ENCODE measurements at places on chromosomes 2 and 18.

DNA sequence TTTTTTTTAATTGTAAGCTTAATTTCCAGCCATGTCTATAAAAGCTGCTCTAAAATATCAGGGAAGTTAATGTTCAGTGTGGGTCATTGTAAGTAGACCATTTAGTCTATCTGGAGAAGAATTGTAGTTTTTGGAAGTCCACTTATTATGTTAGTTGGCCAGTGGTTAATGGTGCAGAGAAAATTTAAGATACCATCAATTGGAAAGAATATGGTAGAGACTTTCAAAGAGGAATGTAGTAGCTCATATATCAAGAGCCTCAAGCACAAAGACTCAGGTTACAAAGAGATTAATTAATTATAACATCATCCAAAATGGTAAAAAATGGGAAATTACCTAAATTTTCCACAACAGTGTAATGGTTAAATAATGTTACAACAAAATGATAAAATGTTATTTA lies 127.8 kb upstream of the CAVIN2 start:
- no peak for DNase-seq

GRCh38 chr18:45540125-45540524 lies 75.2 kb upstream of the SLC14A2 start:
- no peak for DNase-seq

GRCh38 chr18:75502286-75502685 lies 74.8 kb upstream of the SMIM21 start:
- DNase-seq, result no peak

- DNase-seq, result no peak
These were observed 493.2 kb downstream of the CCDC85A start for GRCh38 chr2:56676966-56677365.

All from stimulated activated CD8-positive, alpha-beta memory T cell treated with anti-CD3 and anti-CD28 coated beads, Interleukin-15, amount 100 ng/mL, for 48 hours (primary cell).